ENCODE measurements at places on chromosomes 5 and 9. TPM values are rescaled to one million over a fixed set of nuclear protein-coding genes. Genes with fewer than 3 reads are reported as not detected.
A peak's percentile ranks its signal among the peaks of the same experiment; 100 is the strongest.

The FOXD4L4 gene
- 0.05 TPM for total RNA-seq

The LCN15 gene
- not detected for total RNA-seq

GRCh38 chr9:124733964-124734740 lies 37.0 kb downstream of the NR6A1 start:
- no peak for DNase-seq

DNA sequence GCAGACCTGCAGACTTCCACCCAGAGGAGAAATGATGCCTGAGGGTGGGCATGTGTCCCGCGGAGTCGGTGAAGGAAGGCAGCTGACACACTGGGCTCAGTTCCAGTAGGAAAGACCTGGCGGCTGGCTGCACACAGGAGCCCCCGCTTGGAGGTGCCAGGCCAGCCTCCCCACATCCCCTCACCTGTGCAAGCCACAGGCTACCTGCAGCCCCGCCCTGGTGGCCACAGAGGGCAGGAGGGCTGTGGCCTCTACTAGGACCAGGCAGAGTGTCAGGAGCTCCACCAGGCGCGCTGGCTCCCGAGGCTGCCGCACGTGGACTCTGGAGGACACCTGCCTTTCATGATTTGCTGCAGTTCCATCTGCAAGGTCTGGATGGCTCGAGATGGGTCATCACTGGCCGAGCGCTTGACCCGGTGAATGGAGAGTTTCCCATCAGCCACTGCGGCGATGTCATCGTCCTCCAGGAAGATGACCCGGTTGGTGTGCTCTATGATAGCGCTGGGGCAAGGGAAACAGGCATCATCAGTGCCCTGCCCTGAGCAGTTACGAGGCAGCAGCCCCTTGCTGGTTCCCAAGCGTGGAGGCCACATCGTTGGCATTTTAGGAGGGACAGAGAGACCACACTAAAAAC lies 26.7 kb upstream of the MAPK9 start:
- no peak for DNase-seq

GRCh38 chr5:103280967-103281366 lies 22.4 kb downstream of the MACIR start:
- peak; percentile 44 for DNase-seq

- DNase-seq = no peak
Measured at GRCh38 chr5:141172381-141173204, at the start of gene PCDHB7. Gene PCDHB7 (plus strand): TSS chr5:141172644. CDS start chr5:141172836, 192 bp downstream.

GRCh38 chr5:124408738-124409453 lies 337.5 kb downstream of the ZNF608 start:
- DNase-seq = no peak
